Stimulated activated CD8-positive, alpha-beta memory T cell treated with anti-CD3 and anti-CD28 coated beads, Interleukin-7, amount 100 ng/mL, for 24 hours (primary cell): ENCODE measurements at places on chromosomes 1 and 21.

- no peak for DNase-seq
Measured at GRCh38 chr1:2170211-2170610, 24.4 kb downstream of the FAAP20 start.

GRCh38 chr1:17586172-17586964, 46.9 kb downstream of the ARHGEF10L start:
- no peak for DNase-seq

DNA sequence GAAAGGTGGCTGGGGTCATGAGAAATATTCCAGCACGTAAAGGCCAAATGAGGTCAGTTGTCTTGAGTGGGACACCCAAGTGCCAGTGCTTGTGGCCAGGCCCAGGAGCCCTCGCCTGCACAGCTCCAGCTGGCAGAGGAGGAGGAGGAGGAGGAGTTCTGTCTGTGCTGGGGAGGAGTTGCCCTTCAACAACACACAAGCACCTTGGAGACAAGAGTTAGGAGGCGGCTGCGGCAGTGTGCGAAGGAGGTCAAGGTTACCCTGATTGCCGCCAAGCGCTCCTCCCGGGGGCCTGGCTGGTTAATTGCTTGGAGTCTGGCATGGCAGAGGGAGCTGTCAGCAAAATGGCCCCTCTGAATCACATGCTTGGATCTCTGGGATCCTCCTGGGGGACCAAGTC, 45.1 kb downstream of the GRIK3 start:
- DNase-seq, result no peak

GRCh38 chr1:45465277-45465676, 25.7 kb downstream of the TESK2 start:
- no peak for DNase-seq

DNA sequence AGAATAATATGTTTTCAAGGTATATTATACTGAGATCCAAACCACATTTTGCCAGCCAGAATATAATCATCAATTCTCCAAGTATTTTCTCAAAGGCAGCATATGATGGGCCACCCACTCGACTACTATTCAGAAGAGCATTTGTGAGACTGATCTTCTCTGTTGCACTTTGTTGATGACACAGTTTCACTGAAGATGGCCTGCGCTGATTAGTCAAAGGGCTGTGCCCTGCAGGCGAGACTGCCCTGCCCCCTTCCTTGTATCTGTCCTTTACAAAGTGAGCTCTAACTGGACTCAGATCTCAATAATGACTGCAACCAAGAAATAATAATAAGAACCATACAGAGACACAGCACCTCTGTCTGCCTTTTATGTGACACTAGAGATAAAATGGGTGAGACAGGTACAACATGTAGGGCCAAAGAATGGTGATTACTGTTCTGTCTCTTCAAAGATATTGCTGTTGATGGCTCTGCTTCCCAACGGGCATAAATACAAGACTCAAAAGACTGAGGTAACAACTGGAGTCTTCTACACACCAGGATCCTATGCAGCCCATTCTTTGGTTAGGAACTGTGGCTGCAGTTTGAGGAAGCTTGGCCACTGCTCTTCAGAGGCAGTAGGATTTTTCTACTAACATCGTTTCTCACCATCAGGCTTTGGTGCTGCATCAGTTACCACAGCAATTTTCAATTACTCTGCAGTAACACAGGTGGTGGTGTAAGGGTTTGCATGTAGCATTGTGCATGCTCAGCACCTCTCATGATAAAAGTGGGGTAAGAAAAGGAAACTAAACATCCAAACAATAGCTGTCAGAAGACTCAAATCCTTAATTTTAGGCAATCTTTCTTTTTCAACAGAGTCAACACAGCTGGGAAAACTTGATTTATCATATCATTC, 481.1 kb downstream of the PTBP2 start:
- DNase-seq, result no peak

GRCh38 chr1:101247404-101248287, 10.8 kb downstream of the S1PR1 start:
- no peak for DNase-seq

- DNase-seq, result no peak
Measured at GRCh38 chr1:236103646-236104218, 38.6 kb upstream of the GPR137B start.

- DNase-seq, result no peak
Measured at GRCh38 chr1:30768830-30769718, 11.5 kb upstream of the LAPTM5 start.
